Breast epithelium (tissue), 4 donors: ENCODE measurements at places on chromosomes 3 and 15. TPM values are rescaled to one million over a fixed set of nuclear protein-coding genes. Genes with fewer than 3 reads are reported as not detected.

Gene CTXN2
- total RNA-seq, result not detected

Gene SPATA12
- not detected for total RNA-seq

Gene P2RY13
- 2.5 TPM for total RNA-seq

Gene HCN4
- total RNA-seq, result not detected

Gene SNRPN
- 145 TPM for total RNA-seq
